Stimulated activated CD4-positive, alpha-beta T cell treated with anti-CD3 and anti-CD28 coated beads, Interleukin-2, amount 100 ng/mL, for 24 hours (primary cell): ENCODE measurements at places on chromosomes 5 and 9.
A peak's percentile ranks its signal among the peaks of the same experiment; 100 is the strongest.

DNA sequence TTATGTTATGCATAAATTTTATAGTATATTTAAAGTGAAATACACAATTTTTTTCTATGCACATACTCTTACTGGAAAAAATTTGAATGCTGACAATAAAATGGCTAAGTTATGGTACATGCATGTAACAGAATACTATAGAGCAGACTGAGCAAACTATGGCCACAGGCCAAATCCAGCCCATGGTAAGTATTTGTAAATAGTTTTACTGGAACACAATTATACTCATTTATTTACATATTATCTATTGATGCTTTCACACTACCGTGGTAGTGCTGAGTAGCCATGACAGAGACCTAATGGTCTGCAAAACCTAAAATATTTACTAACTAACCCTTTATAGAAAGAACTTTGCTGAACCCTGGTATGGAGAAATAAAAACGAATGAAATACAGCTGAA is 45.7 kb downstream of the TEX10 start:
- no peak for DNase-seq

DNA sequence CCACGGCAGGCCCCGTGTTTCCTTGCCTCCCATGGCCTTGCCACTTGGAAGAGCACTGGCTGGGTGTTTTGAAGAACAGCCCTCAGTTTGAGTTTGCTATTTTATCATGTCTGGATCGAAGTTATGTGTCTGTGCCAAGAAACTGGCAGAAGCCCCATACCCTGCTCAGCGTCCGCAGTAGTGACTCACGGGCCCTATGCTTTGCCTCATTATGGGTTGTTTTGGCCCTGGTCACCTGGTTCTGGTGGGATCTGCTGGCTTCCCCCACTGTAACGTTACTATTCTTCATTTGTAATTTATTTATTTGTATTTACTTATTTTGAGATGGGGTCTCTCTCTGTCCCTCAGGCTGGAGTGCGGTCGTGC is 42.3 kb upstream of the NKD2 start:
- no peak for DNase-seq

GRCh38 chr9:93052791-93053540 is 5.5 kb upstream of the SUSD3 start:
- DNase-seq: no peak

- DNase-seq: no peak
Observed at GRCh38 chr9:75197561-75197960, 109.2 kb downstream of the OSTF1 start.

DNA sequence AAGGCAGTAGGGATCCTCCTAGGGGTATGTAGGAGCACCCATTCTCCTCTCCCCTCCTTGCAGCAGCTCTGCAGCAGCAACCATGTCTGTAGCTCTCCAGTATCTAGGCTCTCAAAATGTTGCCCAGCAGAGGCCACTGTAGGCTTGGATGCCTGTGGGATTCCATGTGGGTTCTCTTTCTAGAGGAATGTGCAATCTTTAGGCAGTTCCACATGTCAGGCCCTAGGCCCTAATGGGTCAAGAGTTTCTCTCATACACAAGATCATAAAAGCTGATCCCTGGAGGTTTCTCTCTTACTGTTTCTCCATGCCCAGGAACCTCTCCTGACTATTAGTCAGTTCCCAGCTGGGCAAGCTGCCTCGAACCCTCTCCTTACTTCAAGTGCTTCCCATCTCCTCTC is 215.8 kb downstream of the FRMD3 start:
- no peak for DNase-seq

DNA sequence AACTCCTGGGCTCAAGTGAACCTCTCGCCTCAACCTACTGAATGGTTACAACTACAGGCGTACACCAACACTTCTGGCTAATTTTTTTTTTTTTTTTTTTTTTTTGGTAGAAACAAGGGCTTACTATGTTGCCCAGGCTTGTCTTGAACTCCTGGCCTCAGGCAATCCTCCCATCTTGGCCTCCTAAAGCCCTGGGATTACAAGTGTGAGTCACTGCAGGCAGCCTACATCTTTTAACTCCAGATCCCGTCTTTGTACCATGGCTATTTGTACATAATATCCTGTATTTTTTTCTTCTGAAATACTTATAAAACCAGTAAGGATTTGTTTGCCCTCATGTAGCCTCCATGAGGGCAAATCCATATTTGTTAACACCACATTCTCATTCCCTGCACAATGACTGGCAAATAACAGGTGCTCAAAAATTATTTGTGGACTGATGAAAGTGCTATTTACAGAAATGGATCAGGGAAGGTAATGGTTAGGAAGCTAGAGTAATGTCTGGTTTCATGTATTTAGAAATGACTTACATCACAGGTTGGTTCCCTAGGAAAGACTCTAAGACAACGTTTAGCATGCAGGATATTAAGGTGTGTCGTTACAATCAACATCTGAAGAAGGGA is 51.9 kb upstream of the POU5F2 start:
- DNase-seq: no peak

GRCh38 chr5:57871496-57871895 is 388.9 kb upstream of the ACTBL2 start:
- DNase-seq: no peak

- peak; percentile 14 for DNase-seq
Observed at GRCh38 chr5:123035360-123035917, 1.1 kb downstream of the PPIC start.

DNA sequence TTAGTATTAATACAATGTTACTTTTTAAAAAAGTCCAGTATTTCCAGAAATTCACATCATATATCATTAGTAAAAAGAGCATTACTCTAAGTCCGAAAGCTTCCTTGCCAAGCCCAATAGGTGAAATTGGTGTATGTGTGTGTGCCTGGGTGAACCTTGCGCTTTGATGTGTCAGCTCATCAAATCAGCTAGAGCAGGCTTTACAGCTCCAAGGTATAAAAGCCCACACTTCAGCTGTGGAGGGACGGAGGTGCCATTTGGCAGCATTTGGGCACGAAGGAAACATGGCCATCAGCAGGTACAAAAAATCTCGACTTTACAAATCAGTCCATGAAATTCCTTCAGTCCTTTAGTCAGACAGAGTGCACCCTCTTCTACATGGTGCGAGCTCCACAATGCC is 76.5 kb upstream of the IL7R start:
- peak; percentile 40 for DNase-seq

DNA sequence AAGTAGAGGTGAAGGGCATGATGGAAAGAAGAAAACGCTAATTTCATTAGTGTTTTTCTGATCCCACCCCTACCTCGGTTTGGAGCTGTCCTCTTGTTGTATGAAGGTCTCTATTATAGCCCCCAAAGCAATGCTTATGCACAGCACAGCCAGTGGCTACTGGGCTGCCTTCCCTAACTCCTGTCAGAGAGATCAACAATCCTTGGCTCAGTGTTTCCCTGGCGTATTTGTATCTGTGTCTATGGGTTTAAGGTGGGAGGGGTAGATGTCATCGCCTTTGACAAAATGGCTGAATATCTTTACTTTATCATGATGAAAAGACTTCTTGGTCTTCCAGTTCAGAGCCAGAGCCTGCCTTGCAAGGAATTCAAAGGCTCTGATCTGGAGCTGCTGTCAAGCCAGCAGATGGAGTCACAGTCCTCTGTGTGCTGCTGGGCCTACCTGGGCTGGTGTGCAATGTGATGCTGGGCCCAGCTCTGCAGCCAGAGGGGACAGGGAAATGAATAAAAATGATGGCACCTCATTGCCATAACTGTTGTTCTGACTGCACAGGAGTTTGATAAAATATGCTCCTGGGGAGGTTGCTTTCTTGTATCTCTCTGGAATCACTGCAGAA is 20.1 kb upstream of the HSPA9 start:
- no peak for DNase-seq

DNA sequence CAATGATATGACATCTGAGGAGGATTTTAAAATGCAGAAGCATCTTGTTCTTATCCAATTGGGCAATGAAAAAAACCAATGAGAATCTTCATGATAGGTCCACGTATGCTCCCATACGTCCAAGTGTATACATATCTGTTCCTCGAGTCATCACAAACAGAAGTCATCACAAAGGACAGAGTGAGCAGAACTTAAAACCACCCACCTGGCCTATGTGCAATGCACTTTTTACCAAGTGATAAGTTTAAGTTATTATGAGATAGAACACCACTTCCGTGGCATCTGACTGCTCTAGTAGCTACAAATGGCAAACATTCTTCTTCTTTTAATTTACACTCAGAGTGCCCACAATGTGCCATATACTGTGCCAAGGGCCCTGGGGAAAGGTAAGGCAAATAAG is 82.4 kb downstream of the PPP2R2B start:
- DNase-seq: no peak

DNA sequence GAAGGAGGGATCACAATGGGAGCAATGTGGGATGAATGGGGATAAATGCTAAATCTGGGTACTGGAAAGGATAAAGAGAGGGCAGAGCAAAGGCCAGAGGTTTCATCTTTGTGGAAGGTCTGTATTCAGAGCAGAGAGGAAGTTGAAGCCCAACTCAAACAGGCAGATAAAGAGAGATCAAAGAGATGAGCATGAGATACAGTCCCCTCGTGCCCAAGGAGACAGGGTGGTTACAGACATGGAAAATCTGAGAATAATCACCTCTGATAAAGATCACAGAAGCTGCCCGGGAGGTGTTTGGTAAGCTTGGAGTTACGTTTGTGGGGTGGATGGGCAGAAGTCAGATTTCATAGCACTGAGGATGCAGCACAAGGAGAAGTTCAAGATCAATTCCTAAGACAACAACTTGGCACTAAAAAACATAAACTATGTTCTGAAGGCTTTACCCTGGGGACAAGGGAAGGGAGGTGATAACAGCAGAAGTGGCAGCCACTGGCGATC is 459 bp upstream of the ERAP2 start:
- no peak for DNase-seq
